ENCODE measurements at places on chromosomes 12 and 14. TPM values are rescaled to one million over a fixed set of nuclear protein-coding genes. Genes with fewer than 3 reads are reported as not detected.

- peak overlapping the region; percentile 93 for H3K27ac ChIP-seq
- H3K36me3 ChIP-seq: peaks cover 6% of the 10 kb centered on the region
- H3K27me3 ChIP-seq: no peaks in the 10 kb centered on the region
- peaks cover 35% of the 10 kb centered on the region for H3K4me1 ChIP-seq
- no peak for DNase-seq
- peak overlapping the region; percentile 57 for H3K4me3 ChIP-seq
Observed at GRCh38 chr14:76919431-76920330, 93.5 kb downstream of the LRRC74A start.

DNA sequence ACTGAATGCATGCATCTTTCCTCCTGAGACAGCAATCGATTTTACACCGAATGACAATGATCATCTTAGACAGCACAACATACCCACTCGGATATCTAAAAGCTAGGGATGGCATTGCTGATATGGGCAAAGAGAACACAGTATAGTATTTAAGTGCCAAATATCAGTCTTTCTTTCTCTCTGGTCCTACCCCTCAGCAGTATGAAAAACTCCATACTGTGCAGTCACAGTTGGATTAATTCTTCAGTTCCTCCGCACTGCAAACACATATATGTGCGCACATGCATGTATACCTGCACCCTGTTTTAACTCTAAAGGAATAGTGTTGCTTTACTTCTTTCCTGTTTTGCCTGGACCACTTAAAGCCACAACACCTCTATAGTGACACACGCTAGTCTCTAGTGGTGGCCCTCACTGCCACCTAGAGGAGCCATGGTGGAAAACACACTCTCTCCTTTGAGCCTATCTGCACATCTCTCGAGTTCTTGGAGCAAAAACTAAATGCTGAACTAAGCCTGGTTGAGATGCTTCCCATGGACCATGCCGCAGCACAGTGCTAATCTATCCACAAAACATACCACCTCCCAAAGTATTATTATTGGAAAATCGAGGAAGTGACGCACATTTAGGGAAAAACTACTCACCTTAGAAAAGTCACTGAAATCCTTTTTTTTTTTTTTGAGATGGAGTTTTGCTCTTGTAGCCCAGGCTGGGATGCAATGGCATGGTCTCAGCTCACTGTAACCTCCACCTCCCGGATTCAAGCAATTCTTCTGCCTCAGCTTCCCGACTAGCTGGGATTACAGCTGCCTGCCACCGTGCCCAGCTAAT is 11.9 kb downstream of the TMEM52B start:
- H3K4me3 ChIP-seq: no peak overlapping the region
- H3K4me1 ChIP-seq: peaks cover 19% of the 10 kb centered on the region
- no peaks in the 10 kb centered on the region for H3K36me3 ChIP-seq

DNA sequence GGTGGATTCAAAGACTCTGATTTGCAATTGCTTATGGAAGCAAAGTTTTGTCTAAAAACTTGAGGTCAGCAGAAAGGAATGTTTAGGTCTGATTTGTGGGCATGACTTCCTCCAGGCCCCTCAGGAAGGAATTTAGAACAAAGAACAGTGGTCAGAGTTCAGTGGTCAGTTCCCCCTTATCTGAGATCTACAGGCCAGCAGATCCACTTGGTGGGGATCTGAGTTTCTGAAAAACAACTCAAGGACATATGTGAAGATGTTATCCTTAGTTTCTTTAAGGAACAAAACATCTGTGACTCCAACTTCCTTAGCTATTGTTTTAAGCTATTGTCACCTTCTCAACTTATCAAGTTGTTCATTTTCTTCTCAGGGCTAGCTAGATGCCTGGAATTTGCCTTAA is 28.0 kb upstream of the NAA30 start:
- H3K4me1 ChIP-seq: no peaks in the 10 kb centered on the region
- H3K4me3 ChIP-seq: no peak overlapping the region
- no peak overlapping the region for H3K27ac ChIP-seq
- no peak for DNase-seq
- no peaks in the 10 kb centered on the region for H3K27me3 ChIP-seq
- no peaks in the 10 kb centered on the region for H3K36me3 ChIP-seq

Gene YAF2
- total RNA-seq: 49.6 TPM

GRCh38 chr14:95496111-95496681 is 20.3 kb downstream of the SYNE3 start:
- no peaks in the 10 kb centered on the region for H3K36me3 ChIP-seq
- no peak overlapping the region for H3K4me3 ChIP-seq
- H3K27ac ChIP-seq: no peak overlapping the region
- DNase-seq: no peak

Gene DPPA3
- total RNA-seq: not detected

Gene SCNN1A
- total RNA-seq: 136 TPM

DNA sequence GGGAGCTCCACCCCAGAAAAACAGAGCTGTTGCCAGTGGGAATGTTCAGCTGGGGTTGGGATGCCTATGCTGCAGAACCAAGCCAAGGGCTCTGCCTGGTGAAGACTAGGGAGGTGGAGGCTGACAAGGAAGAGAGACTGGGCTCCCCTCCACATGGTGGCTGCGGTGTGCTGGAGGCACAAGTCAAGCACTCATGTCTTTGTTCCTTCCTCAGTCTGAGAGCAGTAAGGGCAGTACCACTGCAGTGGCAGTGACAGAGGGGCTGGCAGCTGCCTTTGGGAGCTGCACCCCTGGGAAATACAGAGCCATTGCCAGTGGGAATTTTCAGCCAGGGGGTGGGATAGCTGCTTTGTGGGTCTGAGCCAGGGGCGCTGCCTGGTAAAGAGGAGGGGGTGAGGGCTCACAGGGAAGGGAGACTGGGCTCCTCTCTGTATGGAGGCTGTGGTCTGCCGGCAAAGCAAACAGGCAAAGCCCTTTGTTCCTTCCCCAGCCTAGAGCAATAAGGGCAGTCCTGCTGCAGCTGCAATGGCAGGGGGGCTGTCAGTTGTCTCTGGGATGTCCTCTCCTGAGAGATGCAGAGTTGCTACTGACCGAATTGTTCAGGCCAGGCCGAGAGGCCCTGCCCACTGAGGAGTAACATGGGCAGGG is 255.9 kb downstream of the RAD51B start:
- DNase-seq: no peak
- H3K27me3 ChIP-seq: no peaks in the 10 kb centered on the region
- H3K36me3 ChIP-seq: no peaks in the 10 kb centered on the region
- peak overlapping the region; percentile 66 for H3K27ac ChIP-seq
- H3K4me3 ChIP-seq: no peak overlapping the region

DNA sequence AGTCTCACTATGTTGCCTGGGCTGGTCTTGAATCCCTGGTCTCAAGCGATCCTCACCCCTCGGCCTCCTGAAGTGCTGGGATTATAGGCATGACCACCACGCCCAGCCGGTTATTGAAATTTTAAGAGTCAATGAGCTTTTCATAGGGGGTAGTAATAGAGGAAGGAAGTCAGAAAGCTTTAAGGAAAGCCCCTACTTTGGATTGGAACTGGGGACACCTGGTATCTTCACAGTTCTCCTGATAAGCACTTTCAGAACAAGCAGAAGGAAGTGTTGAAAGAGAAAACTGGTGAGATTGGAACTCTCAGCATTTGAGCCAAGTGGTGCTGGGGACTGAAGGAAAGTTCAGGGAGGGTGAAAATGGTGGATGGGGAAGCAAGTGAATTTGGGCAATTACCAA is 5.1 kb downstream of the SLC4A8 start:
- no peaks in the 10 kb centered on the region for H3K36me3 ChIP-seq
- H3K4me1 ChIP-seq: no peaks in the 10 kb centered on the region
- H3K4me3 ChIP-seq: no peak overlapping the region
- DNase-seq: no peak

GRCh38 chr12:52056801-52057637 is 5.8 kb downstream of the NR4A1 start:
- H3K4me3 ChIP-seq: no peak overlapping the region
- no peak overlapping the region for H3K27ac ChIP-seq
- no peak for DNase-seq
- no peaks in the 10 kb centered on the region for H3K27me3 ChIP-seq
- peaks cover 3% of the 10 kb centered on the region for H3K4me1 ChIP-seq

DNA sequence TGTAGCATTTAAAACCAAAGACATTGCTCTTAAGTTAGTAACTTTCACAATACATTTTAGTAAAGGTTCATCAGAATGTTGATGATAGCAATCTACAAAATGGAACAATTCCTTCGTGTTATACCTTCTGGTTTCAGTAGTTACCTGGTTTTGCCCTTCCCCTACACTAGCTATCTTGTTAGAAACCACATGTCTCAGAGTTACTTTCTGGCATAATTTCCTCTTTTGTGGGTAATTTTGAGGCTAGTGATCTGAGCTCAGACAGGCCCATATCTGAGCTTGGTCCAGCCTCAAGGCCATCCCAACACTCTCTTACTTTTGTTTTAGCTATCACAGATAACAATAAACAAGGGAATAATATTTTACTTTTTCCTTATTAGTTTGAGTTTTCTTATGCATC is 196.9 kb downstream of the KITLG start:
- no peaks in the 10 kb centered on the region for H3K4me1 ChIP-seq
- DNase-seq: no peak
- no peaks in the 10 kb centered on the region for H3K27me3 ChIP-seq
- H3K36me3 ChIP-seq: no peaks in the 10 kb centered on the region

DNA sequence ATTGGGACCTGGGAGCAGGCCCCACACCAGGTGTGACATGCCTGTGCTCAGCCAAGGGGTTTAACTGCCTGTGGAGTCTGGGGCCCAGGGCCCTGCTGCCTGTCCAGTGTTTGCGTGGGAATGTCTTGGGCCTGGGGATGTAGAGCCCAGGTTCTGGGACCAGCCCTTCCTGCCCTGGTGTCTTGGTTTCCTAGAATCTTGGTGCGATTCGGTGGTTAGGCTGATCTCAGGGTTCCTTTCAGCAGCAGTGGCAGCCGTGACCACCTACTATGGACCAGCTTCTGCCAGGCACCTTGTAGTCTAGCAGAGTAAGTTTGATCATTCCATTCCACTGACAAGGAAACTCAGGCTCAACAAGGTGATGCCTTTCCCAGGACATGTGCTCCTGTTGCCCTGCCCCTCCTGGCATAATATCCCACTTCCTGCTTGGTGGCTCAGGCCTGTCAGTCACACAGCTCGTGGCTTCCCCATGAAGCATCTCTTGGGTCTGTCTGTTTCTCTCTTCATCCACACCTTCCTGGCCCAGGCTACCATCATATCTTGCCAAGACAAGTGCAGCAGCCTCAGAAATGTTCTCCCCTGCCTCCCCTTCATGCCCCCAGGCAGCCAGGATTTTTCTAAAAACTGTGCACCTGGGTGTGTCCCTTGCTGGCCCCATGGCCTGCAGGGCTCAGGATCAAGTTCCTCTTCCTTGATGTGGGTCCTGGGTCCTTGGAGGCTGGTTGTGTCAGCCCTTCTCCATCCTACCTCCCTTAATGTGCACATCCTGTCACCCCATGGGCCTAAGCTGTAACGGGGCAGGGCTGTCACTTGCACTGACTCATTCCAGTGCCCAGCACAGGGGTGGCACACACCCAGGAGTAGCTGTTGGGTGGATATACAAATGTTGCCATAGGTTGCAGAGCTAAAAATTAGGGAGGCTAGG is 101.6 kb downstream of the SLC25A47 start:
- peak overlapping the region; percentile 36 for H3K27ac ChIP-seq
- DNase-seq: peak; percentile 18
- H3K4me1 ChIP-seq: peaks cover 25% of the 10 kb centered on the region
- no peaks in the 10 kb centered on the region for H3K36me3 ChIP-seq
- no peaks in the 10 kb centered on the region for H3K27me3 ChIP-seq
- no peak overlapping the region for H3K4me3 ChIP-seq

Gene LGR5
- not detected for total RNA-seq

GRCh38 chr14:91975763-91976162 is 28.3 kb upstream of the FBLN5 start:
- H3K27me3 ChIP-seq: no peaks in the 10 kb centered on the region
- H3K4me1 ChIP-seq: peaks cover 10% of the 10 kb centered on the region
- H3K4me3 ChIP-seq: no peak overlapping the region
- peaks cover 70% of the 10 kb centered on the region for H3K36me3 ChIP-seq
- no peak overlapping the region for H3K27ac ChIP-seq

- no peaks in the 10 kb centered on the region for H3K27me3 ChIP-seq
- peak overlapping the region; percentile 91 for H3K4me3 ChIP-seq
- DNase-seq: peak; percentile 21
- H3K36me3 ChIP-seq: peaks cover 20% of the 10 kb centered on the region
- H3K4me1 ChIP-seq: peaks cover 43% of the 10 kb centered on the region
Observed at GRCh38 chr12:26935636-26936378, 2.0 kb downstream of the INTS13 start.

DNA sequence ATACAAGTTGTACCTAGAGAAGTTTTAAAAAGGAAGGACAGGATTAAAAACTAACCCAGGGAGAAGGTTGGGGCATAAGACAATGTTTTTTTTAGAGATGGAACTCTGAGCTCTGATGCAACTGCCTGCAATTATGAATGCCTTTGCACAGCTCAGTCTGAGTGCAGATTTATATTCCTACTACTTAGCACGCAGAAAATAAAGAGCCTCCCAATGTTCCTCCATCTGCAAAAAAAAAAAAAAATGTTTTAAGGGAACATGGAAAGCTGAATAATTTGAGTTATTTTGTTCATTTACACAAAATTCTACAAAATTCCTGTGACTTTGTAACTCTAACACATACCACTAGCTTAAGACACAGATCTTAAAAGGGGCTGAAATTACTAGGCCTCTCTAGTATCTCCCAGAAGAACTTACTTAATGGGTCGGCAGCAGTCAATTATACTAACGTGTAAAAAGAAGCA is 15.7 kb downstream of the CLIP1 start:
- H3K27me3 ChIP-seq: no peaks in the 10 kb centered on the region
- no peaks in the 10 kb centered on the region for H3K36me3 ChIP-seq
- DNase-seq: no peak
- peak overlapping the region; percentile 83 for H3K27ac ChIP-seq
- H3K4me3 ChIP-seq: no peak overlapping the region

DNA sequence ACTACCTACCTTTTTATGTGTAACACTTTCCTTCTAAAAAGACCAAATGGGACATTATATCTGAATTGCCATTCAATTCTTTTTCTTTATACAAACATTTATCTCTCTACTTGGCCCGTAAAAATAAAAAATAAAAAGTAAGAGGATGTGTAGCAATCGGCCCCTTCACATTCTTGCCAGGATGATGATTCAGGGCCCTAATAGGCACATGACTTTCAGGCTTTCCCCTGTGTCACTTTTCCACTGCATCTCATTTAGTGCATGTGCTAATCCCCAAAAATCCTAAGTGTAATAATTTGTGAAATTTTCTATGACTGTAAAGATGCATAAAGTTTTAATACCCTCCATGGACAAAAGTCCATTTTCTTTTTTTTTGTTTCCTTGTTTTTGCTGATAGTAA is 23.0 kb upstream of the ATP2B1 start:
- peaks cover 6% of the 10 kb centered on the region for H3K36me3 ChIP-seq
- peaks cover 36% of the 10 kb centered on the region for H3K4me1 ChIP-seq
- peak; percentile 76 for DNase-seq

Gene GLIPR1
- total RNA-seq: 29.6 TPM

- no peaks in the 10 kb centered on the region for H3K27me3 ChIP-seq
- peak; percentile 17 for DNase-seq
- H3K27ac ChIP-seq: no peak overlapping the region
- H3K4me1 ChIP-seq: no peaks in the 10 kb centered on the region
Observed at GRCh38 chr12:28583701-28584261, 393.5 kb downstream of the CCDC91 start.

GRCh38 chr14:77520555-77520954 is 21.9 kb upstream of the ISM2 start:
- H3K27ac ChIP-seq: no peak overlapping the region
- no peaks in the 10 kb centered on the region for H3K27me3 ChIP-seq
- no peak overlapping the region for H3K4me3 ChIP-seq
- peaks cover 40% of the 10 kb centered on the region for H3K36me3 ChIP-seq
- no peak for DNase-seq

Gene BHLHE41
- 3.4 TPM for total RNA-seq
